NCI-H345 (cell line): ENCODE measurements at places on chromosomes 4 and X.

DNA sequence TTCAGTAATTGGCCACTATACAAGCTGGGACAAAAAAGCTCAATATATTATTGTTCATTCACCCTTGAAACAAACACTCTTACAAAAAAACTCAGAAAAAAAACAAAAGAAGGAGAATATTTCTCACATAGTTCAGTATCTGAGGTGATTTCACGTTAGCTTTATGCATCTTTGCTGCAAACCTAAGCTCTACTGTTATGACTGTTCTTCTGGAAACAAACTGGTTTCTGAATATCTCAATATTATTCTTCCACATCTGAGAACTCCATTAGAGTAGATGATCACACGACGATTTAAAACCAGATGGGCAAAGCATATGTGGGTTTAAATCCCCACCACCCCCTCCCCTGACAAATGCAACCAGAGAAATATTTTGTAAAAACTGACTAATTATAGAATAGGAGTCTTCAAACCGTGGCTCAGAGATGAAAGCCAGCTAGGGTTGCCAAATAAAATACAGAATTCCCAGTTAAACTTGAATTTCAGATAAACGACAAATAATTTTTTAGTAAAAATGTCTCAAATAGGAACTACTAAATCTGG, 182.0 kb upstream of the FAM241A start:
- no peak for DNase-seq

- peak; percentile 28 for DNase-seq
These were observed at the start of gene TMEM156 for GRCh38 chr4:39032218-39033085. TMEM156 (minus strand) TSS chr4:39032409; CDS start chr4:39032313, 96 bp downstream.

GRCh38 chr4:85116008-85116407, 149.5 kb upstream of the WDFY3 start:
- no peak for DNase-seq

GRCh38 chr4:105991726-105992125, 96.5 kb downstream of the NPNT start:
- DNase-seq = no peak

DNA sequence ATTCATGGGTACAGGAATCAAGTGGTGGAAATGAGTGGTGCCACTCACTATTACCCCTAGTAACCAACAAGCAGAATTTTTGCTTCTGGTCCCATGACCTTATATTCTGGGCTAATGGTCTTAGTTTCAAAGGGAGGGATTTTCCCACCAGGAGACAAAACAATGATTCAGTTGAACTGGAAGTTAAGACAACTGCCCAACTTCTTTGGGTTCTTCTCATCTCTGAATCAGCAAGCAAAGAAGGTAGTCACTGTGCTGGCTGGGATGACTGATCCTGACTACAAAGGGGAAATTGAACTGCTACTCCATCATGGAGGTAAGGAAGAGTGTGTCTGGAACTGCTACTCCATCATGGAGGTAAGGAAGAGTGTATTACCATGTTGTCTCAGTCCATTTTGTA, 87.2 kb downstream of the IL13RA2 start:
- no peak for DNase-seq

- no peak for DNase-seq
These were observed 15.1 kb downstream of the L1CAM start for GRCh38 chrX:153870791-153871360.

- DNase-seq = no peak
These were observed 59.1 kb upstream of the MAGEA10 start for GRCh38 chrX:152197465-152197864.

DNA sequence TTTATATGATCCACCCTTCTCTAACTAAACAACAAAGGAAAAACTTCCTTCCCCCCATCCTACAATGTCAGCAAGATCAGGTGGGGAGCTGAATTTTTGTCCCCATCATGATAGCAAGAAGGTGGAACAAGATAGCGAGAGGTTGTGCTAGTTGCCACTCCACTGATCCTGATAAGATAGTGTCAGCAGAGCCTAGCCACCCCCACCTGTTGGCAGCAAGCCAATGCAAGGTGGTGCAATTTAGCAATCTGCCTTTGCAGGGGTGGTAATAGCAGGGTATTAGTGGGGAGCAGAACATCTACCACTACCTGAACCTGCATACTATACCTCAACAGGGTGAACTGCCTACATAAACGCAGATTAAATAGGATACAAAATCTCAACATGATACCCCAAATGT, 80.2 kb upstream of the MAMLD1 start:
- DNase-seq = no peak

DNA sequence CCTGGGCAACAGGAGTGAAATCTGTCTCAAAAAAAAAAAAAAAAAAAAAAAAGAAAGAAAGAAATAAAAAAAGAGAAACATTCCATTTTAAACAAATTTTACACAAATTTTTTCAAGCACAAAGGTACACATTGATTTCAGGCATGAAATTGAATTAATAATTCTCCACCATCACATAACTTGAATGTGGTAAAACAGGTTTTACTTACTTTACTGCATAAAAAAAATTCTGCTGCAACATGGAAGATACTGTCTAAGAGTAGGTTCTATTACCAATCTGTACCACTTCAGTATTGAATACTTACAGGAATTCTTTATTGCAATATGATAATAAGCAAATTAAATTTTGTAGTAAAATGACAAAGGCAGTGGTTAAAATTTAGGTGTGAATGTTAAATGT, 271.6 kb upstream of the ARSJ start:
- DNase-seq = no peak

- no peak for DNase-seq
These were observed 16.8 kb downstream of the UGT8 start for GRCh38 chr4:114615435-114615834.

GRCh38 chrX:94645726-94646125, 971.7 kb downstream of the FAM133A start:
- no peak for DNase-seq

GRCh38 chr4:42404001-42404400, 6.7 kb downstream of the SHISA3 start:
- DNase-seq = no peak

- DNase-seq = no peak
These were observed 45.6 kb downstream of the RAP2C start for GRCh38 chrX:132173647-132174046.

DNA sequence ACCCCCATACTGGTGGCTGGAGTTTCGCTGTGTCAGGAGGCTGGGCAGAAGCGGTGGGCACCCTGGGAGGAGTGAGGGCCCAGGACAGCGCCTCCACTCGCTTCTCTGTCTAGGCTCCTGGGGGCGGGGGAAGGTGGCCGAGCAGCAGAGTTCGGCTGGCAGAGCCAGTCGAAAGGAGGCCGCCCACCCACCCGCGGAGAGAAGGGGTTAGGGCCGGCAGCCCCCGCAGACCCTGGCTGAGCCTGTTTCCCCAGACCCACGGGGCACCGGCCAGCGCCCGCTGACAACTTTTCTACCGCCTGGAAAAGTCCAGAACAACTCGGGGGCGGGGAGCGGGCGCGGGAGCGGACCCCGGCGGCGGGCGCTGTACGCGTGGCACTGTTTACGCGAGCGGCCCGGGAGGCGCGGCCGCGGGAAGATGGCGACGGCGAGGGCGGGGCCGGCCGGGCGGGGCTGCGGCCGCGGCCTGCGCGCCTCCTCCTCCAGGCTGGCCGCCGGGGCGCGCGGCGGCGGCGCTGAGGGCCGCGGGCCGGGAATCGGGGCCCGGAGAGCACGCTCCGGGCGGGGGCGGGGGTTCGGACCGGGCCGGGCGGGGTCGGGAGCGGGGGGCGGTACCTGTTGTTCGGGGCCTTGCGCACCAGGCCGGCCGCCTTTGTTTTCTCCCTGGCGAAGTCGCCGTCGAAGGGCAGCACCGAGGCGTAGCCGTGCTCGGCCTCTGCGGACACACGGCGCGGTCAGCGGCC, 628 bp downstream of the MXD4 start:
- DNase-seq = peak; percentile 4

GRCh38 chrX:8049827-8050226, 121.2 kb downstream of the VCX2 start:
- no peak for DNase-seq
